ENCODE measurements at places on chromosomes 16 and 17. TPM values are rescaled to one million over a fixed set of nuclear protein-coding genes. Genes with fewer than 3 reads are reported as not detected.
A peak's percentile ranks its signal among the peaks of the same experiment; 100 is the strongest.

Gene TBC1D26
- 0.61 TPM for total RNA-seq

Gene OR4D1
- total RNA-seq = not detected

Gene CDH1
- total RNA-seq = 1.9 TPM

Gene NPW
- not detected for total RNA-seq

DNA sequence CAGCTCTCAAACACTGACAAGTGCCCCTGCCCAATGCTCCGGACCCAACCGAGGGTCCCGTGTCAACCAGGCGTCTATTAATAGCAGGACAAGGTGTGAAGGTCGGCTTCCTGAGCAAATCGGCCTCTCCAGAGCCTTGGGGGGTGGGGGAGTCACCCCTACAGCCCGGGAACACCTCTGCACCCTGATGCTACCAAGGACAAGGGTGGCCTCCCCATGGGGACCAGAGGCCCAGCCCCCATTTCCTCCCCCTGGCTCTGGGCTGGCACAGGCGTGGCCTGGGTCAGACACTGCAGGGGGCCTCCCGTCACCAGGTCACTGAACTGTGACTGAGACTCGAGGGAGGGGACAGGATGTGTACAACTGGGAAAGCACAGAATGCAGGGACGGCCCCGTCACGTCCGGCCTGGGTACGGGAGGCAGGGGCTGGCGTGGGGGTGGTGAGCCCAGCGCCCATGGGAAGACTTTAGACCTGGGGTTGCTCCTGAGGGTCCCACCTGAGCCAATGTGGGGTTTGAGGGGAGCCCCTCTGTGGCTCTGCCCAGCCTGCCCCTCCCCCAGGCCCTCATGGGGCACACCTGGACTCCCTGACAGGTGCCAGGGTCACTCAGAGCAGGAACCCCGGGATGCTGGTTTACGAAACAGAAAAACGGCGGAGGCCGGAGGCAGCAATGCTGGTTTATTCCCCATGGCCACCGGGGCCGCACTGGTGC is 579 bp upstream of the CYBA start:
- no peak for DNase-seq

- DNase-seq = no peak
These were observed 7.7 kb downstream of the GINS3 start for GRCh38 chr16:58399718-58400633.

GRCh38 chr16:72050769-72051464 is 3.4 kb upstream of the HP start:
- DNase-seq = no peak

- DNase-seq = peak; percentile 67
These were observed 30.4 kb upstream of the PITPNA start for GRCh38 chr17:1592751-1593629.

DNA sequence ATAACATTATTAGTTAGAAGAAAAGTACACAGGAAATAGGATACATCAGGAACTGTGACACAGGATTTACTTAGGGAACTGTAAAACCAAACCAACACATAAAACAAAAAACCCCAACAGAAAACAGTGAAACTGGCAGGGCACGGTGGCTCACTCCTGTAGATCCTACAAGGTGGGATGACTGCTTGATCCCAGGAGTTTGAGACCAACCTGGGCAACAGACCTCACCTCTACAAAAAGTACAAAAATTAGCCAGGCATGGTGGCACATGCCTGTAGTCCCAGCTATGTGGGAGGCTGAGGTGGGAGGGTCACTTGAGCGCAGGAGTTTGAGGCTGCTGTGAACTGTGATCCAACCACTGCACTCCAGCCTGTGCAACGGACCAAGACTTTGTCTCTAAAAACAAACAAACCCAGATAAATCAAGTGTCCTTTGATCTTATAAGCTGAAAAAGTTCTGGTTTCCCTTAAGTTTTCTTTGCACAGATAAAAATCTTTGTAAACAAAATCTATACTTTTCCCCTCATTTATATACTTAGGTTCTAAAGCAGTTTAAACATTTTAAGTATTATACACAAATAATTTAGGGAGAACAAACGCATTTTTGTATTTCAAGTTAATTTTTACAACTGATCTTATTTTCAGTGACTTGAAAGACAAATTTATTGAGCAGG is 111.5 kb upstream of the TOB1 start:
- DNase-seq = no peak

GRCh38 chr16:11211061-11211976 is 44.7 kb downstream of the SOCS1 start:
- DNase-seq = no peak

DNA sequence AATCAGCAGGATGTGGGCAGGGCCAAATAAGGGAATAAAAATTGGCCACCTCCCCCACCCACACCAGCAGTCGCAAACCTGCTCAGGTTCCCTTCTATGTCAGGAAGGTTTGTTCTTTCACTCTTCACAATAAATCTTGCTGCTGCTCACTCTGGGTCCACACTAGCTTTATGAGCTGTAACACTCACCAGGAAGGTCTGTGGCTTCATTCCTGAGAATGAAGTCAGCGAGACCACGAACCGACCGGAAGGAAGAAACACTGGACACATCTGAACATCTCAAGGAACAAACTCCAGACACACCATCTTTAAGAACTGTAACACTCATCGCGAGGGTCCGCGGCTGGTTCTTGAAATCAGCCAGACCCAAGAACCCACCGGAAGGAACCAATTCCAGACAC is 115.5 kb upstream of the TBX2 start:
- DNase-seq = no peak

GRCh38 chr16:31371619-31372484 is 16.9 kb downstream of the ITGAX start:
- peak; percentile 60 for DNase-seq

GRCh38 chr17:16033729-16034349 is 34.2 kb downstream of the TTC19 start:
- no peak for DNase-seq

DNA sequence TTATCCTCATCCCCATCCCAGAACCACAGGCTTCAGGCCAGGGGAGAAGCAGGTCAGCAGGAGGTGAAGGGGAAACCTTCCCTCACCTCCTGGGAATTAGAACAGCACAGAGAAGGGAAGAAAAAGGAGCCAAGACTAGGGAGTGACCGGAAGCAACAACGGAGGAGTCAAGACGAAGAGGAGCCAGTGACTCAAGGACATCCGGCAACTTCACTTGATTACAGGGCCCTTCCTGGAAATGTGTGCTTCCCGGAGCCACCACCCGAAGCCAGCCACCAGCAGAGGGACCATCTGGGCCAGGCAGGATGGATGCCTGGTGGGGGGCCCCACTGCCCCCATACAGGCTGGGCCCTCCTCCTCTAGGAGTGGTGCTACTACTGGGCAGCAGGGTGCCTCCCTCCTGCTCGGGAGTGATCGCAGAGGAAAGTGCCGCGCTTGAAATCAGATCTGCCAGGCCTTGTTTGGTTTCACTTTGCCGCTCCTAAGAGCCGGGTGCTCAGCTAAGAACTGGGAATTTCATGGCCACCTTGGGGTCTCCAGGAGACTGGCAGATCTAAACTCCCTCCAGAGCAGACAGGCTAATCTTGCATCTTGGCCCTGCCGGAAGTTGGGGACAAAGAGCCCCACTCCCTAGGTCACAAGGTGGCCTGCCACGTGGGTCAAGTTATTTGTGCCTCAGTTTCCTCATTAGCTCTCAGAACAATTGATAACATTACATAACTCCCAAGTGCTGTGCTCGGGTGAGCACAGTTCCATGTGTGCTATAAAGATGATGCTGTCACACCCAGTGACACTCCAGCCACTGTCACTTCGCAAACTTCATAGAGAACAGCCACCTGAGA is 6.6 kb downstream of the CDC42EP4 start:
- DNase-seq = peak; percentile 64

DNA sequence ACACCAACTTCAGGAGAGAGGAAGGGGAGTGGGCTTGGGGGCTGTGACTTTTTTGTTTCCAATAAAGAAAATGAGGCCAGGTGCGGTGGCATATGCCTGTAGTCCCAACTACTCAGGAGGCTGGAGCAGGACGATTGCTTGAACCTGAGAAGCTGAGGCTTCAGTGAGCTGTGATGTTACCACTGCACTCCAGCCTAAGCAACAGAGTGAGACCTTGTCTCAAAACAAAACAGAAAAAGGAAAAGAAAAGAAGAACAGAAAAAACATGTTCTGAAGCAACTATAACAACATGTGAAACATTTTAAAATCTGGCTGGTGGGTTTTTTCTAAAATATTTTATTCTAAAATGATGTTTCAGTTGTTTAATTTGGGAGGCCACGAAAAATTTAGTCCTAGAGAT is 554.0 kb upstream of the ZFHX3 start:
- no peak for DNase-seq

GRCh38 chr17:21302711-21303425 is 18.4 kb downstream of the MAP2K3 start:
- DNase-seq = no peak

DNA sequence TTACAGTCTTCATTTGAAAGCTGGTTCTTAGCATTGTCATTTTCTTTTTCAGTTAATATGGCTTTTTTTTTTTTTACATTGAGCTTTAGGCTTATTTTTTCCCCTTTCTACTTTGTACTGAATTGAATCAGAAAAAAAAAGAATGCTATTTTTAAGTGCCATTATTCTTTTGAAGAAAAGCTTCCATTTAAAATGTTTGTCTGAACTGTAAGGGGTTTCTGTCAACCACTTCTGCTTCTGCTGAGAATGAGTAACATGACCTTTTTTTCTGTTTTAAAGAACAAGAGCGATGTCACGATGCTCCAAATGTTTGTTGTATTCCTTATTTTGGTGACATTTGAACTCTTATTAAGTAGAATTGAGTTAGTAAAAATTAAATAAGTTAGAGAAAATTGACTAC is 50.0 kb downstream of the MRTFB start:
- DNase-seq = no peak

- no peak for DNase-seq
These were observed 72.7 kb downstream of the N4BP1 start for GRCh38 chr16:48537275-48537674.
